ENCODE measurements at places on chromosomes 16 and 17.
A peak's percentile ranks its signal among the peaks of the same experiment; 100 is the strongest.

DNA sequence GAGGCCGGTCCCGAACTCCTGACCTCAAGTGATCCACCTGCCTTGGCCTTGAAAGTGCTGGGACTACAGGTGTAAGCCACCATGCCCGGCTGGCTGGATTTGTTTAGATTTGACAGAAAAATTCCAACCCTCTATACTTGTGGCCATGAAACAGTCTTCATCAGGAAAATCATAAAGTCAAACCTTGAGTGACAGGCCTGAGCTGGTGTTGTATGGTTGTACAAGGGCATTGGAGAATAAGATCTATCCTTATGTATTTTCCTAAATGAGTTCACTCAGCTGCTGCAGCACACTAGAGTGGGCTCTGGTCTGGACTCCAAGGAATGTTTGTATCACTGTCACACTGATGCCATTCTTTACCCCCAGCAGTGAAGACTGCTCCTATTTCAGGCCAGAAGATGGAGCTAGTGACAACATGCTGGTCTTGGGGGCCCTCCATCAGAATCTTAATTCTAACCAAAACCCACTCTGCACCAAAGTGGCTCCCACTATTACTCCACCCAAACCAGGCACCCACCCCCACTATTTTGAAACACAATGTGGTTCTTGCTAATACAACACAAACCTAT is 27.4 kb downstream of the SNX11 start:
- DNase-seq, result peak; percentile 43

GRCh38 chr16:2927010-2927646 is 15.4 kb downstream of the FLYWCH1 start:
- peak; percentile 87 for DNase-seq

- no peak for DNase-seq
Measured at GRCh38 chr17:69445132-69445531, 30.6 kb downstream of the MAP2K6 start.

DNA sequence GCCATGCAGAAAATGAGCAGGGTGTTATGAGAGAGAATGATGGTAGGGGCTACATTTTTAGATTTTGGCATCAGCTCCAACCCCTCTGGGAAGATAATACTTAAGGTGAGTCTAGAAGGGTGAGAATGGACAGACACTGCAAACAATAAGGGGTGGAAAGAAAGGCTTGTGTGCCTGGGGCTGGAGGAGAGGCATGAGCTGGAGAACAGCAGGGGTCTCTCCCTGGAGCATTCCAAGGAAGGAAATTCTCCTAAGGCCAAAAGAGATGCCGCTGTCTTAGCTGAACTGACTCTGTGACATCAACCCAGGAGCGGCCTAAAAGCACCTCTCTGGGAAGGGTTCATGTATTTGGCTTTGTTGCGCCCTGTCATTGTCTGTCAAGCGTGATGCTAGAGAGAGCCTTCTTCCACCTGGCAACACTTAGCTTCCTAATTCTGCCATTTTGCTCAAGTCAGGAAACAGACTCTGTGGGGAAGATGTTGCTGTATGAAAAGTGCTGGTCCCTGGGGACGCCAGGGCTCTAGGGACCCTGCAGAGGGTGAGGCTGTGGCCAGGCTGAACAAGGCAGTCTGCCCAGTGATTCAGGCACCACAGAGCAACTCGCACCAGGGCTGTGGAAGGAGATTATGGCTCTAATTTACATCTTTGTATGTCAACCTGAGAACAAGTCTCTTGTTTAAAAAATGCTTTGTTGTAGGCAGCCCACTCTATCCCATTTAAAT is 225.7 kb downstream of the CBLN1 start:
- no peak for DNase-seq

GRCh38 chr16:85126705-85127378 is 14.6 kb upstream of the CIBAR2 start:
- DNase-seq, result peak; percentile 69

- no peak for DNase-seq
Measured at GRCh38 chr16:1310832-1311200, 1.4 kb downstream of the UBE2I start.
